Effector CD4-positive, alpha-beta T cell (primary cell): ENCODE measurements at places on chromosomes 3 and 15.

DNA sequence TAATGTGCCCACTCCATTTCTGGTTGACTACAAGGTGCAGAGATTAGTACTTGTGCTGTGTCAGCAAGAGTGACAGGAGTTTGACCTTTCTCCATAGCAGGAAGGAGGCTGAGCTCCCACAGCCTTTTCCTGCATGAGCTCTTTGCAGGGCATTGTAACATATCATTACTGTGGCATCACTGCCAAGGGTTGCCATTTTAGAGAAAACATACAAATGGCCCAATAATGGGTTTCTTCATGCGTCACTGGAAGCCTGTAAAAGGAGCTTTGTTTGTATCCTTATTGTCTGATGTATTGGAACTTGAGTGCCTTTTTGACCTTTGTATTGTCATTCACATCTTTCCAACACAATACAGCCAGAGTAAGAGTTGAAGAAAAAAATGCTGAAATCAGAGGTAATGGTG, 323.0 kb upstream of the CDIN1 start:
- no peak for DNase-seq

GRCh38 chr3:165523801-165524200, 313.4 kb downstream of the BCHE start:
- no peak for DNase-seq

DNA sequence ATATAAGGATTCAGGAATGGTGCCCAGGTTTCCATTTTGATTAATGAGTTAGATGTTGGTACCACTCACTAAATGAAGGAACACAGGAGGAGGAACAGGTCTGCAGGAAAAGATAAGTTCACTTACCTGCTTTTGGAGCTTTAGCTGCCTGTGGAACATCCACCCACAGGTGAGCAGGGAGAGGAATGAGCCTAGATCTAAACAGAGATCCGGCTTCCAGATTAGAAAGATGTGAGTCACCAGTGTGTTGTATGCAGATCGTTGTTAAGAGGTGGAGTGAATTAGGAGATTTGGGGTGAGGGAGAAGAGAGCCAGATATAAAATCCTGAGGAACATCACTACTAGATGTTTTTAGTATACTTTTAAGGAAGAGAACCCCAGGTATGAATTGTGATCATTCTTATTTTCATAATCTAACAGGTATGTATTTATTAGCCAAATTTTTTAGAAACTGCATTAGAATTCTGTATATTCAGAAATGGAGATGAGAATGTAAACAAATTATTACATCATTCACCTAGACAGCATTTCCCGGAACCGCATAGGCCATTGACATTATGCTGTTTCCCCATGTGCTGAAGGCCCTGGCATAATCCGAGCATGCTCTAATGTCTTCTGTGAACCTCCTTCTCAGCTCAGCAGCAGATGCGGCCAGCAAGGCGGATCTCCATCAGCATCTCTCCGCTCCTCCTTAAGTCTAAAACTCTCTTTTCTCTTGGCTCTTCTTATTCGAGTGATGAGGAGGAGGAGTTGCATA, 118.2 kb downstream of the KLHL25 start:
- DNase-seq = no peak

DNA sequence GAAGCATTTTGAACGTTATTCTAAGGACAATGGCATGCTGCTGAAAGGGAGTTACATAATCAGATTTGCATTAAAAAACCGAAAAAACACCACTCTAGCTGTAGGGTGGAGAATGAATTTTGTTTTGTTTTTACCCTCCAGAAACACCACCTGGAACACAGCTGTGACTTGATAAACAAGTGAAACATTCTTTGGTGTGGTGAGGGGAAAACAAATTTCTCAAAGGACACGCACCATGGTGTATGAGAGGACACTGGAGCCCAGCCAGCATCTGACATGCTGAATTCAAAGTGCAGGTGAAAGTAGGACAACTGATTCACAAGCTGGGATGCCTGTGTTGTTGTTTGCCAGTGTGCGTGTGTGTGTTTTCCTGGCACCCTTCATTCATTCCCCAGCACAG, 554.5 kb upstream of the TBL1XR1 start:
- DNase-seq = no peak

GRCh38 chr15:80803580-80804525, 24.7 kb downstream of the CEMIP start:
- DNase-seq = no peak

GRCh38 chr3:21859124-21860081, 108.4 kb upstream of the ZNF385D start:
- no peak for DNase-seq

DNA sequence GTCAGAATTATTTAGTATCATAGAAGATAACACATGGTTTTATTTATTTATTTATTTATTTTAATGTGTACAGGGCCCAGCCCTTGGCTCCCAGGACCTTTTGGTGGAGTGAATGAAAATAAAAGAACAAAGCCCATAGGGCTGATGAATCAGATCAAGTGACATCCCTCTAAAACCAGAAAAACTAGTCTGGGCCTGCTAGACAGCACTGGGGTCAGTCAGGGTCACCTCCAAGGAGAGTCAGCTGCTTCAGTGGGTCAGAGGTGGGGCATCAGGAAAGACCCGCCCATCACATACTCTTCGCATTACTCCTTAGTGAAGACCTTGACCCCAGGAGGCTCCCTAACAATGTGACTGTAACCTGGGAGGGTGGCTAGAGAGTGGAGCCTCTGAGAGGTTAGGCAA, 12.8 kb downstream of the PPCDC start:
- no peak for DNase-seq

DNA sequence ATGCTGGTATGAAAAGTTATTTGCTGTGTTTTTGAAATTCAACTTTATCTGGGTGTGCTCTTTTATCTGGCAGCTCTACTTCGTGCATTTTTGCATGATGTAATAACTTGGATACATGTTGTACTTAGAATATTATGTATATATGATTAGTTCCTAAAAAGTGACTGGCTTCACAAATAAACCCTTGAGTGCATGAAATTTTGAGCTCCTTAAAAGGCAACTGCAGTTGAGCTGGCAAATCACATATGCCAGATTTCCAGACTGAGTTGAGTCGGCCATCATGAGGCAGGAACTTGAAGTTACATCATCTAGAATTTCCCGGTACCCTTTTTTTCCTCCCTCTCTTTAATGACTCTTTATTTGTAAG, 162.5 kb downstream of the FNDC3B start:
- DNase-seq = no peak

DNA sequence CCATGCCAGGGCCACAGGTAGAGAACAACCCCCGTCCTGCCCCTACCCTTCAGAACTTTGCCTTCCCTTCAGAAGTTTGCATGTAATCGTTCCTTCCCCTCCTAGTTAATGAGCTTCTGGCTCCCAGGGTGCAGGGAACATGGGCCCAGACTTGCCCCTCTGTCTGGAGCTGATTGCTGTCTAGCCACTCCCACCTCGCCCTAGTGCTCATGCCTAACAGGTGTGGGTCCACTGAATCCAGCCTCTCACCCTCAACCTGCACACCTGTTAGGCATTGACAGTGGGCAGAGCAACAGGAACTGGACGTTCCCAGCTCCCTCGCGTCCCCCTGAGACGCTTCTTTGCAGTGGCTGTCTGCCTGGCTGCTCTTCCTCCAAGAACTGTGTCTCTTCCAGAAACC, 40.3 kb downstream of the WNT5A start:
- DNase-seq = no peak

DNA sequence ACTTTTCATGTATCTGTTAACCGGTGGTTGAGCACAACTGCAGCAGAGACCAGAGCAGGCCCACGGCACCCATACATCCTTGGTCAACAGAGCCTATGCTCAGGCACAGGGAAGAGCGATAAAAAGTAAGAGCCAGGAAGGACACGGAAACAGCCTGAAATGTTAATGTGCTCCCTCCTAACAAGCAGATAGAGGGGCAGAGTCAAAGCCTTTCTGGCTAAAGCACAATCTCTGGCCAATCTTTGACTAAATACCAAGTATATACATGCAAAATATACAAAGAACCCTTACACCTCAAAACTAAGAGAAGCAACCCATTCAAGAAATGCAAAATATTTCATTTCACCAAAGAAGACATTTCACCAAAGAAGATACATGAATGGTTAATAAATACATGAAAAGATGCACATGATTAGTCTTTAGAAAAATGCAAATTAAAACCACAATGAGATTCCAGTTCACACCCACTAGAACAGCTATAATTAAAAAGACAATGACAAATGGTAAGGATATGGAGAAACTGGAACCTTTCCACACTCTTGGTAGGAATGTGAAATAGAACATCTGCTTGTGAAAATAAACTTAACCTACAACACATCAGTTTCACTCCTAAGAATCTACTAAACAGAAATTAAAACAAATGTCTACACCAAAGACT, 88.0 kb downstream of the OSBPL10 start:
- DNase-seq = no peak

GRCh38 chr15:75673426-75674235, 25.9 kb downstream of the SNX33 start:
- no peak for DNase-seq

DNA sequence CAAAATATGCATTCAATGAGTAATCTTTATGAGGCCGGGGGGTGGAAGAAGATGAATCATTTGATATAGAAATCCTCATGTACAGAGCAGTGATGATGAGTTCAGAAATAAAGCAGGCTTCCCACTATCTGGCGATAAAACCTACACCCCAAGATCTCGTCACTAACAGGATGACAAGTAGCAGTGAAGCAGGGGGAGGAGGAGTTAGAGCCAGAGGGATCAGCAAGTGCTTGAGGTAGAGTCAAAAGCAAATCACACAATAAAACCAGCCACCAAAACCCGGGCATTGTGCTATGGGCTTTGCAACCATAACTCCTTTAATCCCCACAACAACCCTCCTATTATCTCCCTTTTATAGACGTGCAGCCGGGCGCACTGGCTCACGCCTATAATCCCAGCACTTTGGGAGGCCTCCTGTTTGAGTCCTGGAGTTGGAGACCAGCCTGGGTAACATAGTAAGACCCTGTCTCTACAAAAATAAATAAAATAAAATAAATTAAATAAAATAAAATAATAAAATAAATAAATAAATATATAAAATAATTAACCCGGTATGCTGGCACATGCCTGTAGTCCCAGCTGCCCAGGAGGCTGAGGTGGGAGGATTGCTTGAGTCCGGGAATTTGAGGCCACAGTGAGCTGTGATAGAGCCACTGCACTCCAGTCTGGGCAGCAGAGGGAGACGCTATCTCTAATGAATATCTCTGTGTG, 53.0 kb downstream of the STARD5 start:
- no peak for DNase-seq

GRCh38 chr3:154132777-154133375, 11.7 kb downstream of the ARHGEF26 start:
- no peak for DNase-seq

DNA sequence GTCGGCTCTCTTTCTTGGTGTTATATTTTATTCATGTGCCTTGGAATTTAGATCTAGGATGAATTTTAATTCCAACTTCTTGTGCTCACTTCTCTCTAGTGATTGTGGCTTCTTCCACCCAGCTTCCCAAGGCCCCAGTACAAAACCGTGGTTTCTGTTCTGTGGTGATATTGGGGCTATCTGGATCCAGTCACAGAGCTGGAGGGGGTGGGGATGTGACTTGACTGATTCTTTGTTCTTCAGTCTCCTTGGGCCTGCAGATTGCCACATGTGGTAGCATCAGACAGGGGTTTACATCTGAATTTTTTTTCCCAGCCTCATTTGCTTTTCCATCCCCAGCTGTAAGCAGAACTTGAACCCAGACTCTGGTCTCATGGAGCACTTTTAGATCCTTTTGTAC, 98.5 kb upstream of the ADAMTSL3 start:
- no peak for DNase-seq

DNA sequence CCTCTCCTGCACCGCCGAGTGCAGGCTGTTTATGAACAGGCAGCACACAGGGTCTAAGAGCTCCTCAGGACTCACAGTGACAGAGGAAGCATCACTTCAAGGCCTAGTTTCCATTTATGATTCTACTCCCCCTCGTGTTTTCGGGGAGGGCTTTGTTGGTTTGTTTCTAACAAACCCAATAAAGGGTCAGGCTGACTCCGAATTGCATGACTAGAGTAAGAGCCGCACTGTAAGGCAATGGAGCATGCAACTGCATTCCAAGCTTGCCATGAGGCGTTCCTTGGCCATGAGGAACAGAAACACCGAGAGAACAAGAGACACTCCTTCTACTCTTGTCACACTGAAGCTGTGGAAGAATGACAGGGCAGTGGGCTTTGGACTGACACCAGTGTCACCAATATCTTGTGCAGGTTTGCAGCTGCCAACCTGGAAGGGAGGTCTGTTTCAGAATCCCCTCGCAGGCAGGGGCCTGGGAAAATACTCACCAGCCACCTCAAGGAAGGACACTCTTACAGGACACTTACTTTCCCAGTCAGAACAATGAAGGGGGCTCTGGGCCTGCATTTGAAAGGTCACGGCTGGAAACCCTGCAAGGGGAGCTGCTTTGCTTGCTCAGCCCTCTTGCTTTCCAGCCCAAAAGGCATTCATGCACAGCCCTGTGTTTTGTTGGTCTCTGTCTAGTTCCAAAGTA, 96.8 kb downstream of the ADAMTS17 start:
- no peak for DNase-seq

DNA sequence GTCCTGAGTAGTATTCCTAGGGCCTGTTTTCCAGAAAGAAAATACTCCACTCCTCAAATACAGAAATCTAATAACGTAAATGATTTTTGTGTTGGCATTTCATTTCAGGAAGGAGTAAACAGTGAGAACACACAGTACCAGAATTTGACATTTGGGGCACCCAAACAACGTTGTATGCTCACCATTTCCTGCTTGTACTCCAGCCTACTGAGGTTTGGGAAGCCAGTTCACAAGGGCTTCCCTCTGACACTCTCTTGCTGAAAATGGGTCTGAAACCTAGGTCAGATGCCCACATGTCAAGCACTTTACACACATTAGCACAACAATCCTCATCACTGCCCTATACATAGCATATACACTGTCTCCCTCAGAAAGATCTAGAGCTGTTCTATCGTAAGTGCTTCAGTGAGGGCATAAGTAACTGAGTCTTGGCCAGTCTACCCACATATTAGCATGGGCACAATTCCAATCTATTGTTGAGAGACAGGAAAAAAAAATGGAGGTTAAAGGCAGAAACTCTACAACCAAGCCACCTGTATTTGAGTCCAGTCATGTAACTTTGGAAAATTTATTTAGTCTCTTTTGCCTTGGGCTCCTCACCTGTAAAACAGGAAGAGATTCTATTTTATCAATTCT, 43.5 kb upstream of the RSL24D1 start:
- DNase-seq = no peak

- DNase-seq = no peak
Measured at GRCh38 chr3:31035681-31036080, 141.2 kb upstream of the GADL1 start.

GRCh38 chr15:88890495-88890894, 4.8 kb downstream of the HAPLN3 start:
- no peak for DNase-seq
